ENCODE measurements at places on chromosomes 7 and 10.

GRCh38 chr7:83111391-83111790, 51.3 kb downstream of the PCLO start:
- DNase-seq = no peak

DNA sequence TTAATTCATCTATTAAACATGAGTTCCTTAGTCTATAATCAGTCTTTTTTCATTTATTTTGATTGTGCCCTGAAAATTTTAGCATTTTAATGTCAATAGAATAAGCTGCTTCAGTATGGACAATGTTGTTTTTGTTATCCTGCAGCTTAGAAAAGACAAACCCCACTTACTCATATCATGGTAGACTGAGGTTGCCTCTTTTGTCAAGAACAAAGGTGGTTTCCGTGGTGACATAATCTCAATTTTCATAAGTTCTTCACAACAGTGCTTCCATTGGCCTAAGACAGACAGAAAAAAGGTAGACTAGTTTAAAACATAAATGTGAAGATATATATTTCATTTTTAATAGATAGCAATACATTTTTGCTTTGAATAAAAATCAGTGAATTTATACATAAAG, 69.1 kb downstream of the RTKN2 start:
- DNase-seq = no peak

- no peak for DNase-seq
Observed at GRCh38 chr10:59695637-59696036, 14.0 kb downstream of the SLC16A9 start.

DNA sequence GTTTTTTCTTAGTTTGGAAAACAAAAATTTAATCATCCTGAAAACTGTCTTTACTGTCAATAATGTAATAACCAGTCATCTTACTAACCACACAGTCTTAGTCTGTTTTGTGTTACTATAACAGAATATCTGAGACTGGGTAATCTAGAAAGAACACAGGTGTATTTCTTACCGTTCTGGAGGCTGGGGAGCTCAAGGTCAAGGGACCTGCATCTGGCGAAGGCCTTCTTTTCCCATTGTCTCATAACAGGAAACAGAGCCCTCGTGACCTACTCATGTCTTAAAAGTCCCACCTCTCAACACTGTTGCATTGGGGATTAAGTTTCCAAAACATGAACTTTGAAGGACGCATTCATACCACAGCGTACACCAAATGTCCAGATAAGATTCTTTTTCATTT, 932.3 kb downstream of the CNTNAP2 start:
- DNase-seq = no peak

DNA sequence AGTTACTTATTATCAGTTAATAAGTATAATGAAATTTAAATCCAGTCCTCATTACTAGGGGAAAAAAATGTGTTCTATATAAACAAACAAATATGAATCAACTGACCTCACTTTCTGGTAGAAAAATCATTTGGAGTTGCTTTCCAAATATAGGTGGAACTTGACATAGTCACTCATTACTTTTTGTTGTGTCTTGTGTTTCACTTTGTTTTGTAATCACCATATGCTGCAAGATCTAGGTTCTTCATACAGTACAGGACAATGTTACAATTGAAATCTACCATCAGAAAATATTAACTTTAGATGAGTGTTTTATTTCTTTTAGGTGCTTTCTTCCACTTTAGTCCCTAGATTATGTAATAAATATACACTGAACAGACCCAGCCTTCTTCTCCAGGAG, 16.9 kb downstream of the TFEC start:
- no peak for DNase-seq

GRCh38 chr7:155208681-155209477, 88.8 kb upstream of the INSIG1 start:
- DNase-seq = no peak

Measured in Right ventricle myocardium inferior (tissue), 1 donor.